Cortex of kidney (tissue), 1 donor: ENCODE measurements at places on chromosomes 6 and 20.

DNA sequence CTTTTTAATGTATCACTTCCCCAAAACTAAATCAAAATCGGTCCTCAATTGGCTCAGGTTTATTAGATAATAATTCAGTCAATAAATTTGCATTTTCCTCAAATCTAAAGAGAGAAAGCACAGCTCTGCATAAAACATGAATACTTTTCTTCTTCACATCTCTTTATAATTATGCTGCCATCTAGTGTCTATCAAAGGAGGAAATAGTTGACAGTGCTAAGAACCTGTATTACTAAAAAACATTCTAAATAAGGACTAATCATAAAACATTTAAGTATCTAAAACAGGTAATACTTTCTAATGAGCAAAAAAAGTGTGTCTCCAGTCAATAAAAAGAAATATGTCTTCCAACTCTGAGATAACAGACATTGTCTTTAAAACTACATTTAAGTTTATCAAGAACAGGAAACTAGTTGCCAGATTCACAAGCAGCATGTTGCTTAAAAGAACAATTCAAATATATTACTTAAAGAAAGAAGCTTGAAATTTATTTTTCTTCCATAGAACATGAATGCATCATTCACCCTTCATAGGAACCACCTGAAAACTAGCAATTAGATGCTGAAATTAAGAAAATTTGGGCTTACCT, 56.5 kb upstream of the DST start:
- DNase-seq, result no peak

- no peak for DNase-seq
Measured at GRCh38 chr6:112018619-112019416, 35.1 kb upstream of the CCN6 start.

DNA sequence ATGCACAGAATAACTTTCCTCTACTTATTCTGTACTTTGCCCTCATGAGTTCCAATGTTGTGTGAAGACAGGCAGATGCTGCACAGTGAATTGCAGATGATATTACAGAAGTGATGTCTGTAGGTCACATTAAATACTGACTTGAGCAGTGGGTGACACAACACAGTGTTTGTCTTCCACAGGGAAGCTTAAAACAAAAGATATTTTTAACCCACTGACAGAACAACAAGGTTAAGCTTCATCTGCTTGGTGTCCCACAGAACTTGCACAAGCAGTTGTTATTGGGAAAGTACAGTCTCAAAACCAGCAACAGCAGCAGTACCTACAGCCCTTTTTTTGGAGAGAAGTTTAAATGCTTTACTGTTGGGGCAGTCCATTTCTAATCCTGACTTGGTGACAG, 10.5 kb downstream of the SUMO4 start:
- DNase-seq, result no peak

DNA sequence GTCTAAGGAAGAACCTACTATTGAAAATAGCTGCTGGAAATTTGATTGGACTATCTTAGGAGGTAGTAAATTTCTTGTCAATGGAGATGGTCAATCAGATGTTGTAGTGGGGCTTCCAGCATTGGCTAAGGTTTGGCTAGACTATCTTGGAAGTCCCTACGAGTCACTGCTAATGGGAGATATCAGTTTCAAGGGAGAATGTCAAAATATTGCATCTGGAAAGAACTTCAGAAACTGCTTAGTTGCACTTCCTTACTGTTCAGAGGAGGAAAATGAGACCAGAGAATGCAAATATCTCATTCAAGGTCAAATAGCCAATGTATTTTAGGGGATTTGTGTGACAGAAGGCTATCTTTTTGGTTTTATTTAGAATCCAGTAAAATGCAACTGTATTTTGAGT, 53.5 kb upstream of the CCN2 start:
- no peak for DNase-seq

GRCh38 chr6:154276810-154277628, 79.6 kb downstream of the IPCEF1 start:
- DNase-seq, result no peak

DNA sequence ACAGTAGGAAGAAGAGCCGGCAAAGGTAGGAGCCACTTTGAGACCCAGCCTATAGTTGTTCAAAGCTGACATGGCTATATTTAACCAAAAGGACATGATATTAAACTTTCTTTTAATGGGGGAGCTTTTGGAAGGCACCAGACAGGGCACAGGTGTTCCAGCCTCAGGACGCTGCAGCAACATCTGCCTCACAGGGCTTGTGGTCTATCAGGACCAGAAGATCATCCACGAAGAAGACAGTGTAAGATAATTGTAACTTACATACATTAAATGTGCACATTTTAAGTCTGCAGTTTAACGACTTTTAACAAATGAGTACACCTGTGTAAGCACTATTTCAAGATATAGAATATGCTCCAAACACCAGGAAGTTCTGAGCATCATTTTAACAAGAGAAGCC, 168.2 kb upstream of the PMEPA1 start:
- no peak for DNase-seq

DNA sequence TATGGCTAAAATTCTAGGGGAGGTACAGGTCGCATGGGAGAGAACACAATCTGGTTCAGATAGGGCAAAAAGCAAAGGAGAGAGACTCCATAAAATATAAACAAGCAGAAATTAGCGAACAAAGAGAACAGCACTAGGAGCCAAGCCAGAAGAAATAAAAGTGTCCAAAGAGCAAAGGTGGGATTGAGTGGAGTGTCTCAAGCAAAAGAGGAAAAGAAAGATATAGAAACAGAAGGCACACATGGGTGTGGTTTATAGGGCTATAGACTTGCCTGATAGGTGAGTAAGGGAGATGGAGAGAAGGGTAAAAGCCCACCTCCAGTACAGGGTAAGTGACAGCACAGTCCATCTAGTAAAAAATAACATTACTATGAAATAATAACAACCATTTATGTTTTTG, 36.5 kb upstream of the IRAK1BP1 start:
- no peak for DNase-seq

GRCh38 chr6:167094436-167094819, 28.5 kb upstream of the CCR6 start:
- DNase-seq, result no peak

DNA sequence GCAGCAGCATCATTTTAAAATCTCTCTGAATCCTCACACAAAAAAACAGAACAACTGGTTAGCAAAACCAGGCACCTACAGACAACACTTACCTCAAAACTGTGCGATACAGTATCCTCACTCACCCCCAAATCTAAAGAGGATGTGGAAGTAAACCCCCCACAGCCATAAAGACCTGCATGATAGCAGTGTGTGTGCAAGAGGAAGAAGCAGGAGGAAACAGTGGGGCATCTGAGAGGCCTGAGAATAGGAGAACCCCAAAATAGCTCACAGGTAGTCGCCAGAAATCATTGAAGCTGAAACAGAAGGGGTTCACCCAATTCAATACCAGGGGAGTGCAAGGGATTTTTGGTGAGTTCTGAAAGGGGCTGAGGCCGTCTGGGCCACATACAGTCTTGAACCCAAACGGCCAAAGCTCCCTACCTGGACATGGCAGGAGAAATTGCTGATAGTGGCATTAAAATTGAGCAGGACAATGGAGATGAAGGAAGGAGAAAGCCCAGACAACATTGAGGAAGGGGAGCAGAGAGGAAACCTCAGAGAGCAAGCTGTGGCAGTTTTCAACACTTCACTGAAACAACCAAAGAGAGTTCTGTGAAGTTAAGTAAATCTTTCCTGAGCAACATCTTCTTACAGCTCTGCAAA, 129.7 kb downstream of the FIG4 start:
- DNase-seq, result no peak

DNA sequence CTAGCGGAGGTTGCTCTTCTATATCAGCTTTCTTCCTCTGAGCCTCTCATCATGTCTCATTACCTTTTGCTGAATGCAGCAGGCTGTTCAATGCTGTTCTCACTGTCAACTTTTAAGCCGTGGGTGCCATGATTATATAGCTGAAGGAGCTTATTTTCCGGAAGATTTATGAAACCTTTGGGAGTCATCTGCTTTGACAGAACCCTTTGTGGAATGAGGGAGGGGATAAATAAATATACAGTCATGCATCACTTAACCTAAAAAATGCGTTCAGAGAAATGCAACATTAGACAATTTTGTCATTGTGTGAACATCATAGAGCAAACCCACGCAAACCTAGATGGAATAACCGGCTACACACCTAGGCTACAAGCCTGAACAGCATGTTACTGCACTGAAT, 102.2 kb upstream of the AKAP12 start:
- no peak for DNase-seq

- DNase-seq, result no peak
Measured at GRCh38 chr20:4280731-4281130, 265.4 kb upstream of the RNF24 start.

- DNase-seq, result no peak
Measured at GRCh38 chr6:34248198-34248726, 544 bp downstream of the SMIM29 start.

GRCh38 chr6:29739882-29740261, 16.6 kb downstream of the HLA-F start:
- DNase-seq, result no peak

- no peak for DNase-seq
Measured at GRCh38 chr6:120211955-120212792, 862.6 kb upstream of the MAN1A1 start.

GRCh38 chr6:72094506-72094905, 208.2 kb downstream of the RIMS1 start:
- no peak for DNase-seq

DNA sequence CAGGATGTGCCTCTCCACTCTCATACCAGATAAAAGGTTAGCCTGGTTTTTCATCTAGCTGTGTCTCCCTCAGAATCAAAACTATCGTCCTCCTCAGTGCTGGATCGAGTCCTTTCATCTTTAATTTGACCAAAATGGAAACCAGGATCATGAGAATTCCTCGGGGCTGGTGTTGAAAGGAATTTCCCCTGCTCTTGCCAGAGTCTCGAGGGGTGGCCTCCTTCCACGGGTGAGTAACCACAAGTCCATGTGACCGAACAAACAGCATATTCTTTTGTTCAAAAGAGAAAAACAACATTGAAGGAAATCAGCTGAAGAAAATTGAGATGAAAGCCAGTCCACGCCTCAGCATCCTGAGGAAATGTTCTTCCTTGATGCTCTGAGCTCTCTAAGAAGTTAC, 165.9 kb upstream of the CDYL start:
- no peak for DNase-seq

DNA sequence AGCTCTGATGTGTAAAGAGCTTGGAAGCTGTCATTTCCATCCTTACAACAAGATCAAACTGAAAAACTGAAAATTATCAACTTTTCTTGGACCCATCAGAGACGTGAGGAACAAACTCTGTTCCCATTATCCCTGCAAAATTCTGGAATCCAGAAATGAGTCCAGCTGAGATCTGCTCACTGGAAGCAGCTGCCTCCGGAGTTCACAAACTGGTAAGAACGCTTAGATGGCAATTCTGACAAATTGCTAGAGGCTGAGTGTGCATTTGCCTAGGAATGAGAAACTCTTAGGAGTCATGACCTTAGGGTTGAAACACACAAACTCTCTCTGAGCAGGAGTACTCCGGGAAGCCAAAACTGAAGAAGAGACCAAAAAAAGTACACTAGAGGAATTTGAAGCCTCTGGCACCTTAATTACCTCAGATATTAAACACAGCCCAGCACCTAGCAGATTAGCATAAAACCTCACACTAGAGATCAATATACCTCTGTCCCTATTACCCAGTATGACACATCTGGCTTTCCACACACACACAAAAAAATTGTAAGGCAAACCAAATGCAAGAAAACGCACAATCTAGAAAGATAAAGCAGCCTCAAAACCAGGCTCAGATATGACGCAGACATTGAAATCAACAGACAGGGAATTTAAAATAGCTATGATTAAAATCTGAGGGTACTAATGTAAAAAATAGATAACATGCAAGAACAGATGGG, 233.5 kb upstream of the SGK1 start:
- DNase-seq, result no peak

- DNase-seq, result no peak
Measured at GRCh38 chr6:12009876-12010634, 2.1 kb upstream of the HIVEP1 start.

- no peak for DNase-seq
Measured at GRCh38 chr6:140063021-140063399, 688.6 kb upstream of the CITED2 start.

- no peak for DNase-seq
Measured at GRCh38 chr6:52667572-52667971, 3.3 kb upstream of the TMEM14A start.

DNA sequence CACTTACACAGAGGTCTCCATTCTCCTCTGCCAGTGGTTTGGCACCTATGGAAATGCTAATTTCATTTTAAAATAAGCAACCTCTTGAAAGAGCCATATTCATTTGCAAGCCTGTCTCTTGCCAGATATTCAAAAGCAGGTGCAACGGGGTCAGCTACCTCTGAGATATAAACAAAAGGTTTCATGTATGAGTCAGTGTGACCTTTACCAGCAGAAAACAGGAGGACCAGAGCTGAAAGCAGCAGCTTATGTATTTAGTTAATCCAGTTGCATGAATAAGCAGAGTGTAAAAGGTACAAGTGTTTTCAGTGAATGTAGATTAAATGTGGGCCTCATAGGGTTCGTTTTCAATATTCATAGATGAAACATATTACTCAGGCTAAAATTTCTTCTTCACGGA, 56.0 kb downstream of the TENT5A start:
- no peak for DNase-seq

- no peak for DNase-seq
Measured at GRCh38 chr6:79011940-79012339, 66.1 kb downstream of the PHIP start.

DNA sequence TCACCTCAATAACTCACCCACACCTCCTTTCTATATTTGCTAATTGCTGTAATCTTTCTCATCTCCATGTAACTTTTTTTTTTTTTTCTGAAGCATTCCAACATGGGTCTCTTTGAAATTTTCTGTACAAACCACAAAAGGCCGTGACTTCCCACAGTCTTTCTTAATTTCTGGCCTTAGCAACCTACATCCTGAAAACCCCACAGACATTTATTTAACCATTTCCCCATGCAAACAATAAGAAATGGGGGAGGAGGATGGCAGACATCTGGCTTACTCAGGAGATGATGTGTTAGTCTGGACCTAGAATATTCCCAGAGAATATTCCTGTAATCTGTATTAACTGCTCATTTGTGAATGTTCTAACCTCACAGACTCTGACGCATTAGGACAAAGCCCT, 57.6 kb downstream of the MEP1A start:
- no peak for DNase-seq

- no peak for DNase-seq
Measured at GRCh38 chr6:30463651-30464618, 25.4 kb upstream of the HLA-E start.

- no peak for DNase-seq
Measured at GRCh38 chr6:39056681-39057080, 8.1 kb downstream of the GLP1R start.

DNA sequence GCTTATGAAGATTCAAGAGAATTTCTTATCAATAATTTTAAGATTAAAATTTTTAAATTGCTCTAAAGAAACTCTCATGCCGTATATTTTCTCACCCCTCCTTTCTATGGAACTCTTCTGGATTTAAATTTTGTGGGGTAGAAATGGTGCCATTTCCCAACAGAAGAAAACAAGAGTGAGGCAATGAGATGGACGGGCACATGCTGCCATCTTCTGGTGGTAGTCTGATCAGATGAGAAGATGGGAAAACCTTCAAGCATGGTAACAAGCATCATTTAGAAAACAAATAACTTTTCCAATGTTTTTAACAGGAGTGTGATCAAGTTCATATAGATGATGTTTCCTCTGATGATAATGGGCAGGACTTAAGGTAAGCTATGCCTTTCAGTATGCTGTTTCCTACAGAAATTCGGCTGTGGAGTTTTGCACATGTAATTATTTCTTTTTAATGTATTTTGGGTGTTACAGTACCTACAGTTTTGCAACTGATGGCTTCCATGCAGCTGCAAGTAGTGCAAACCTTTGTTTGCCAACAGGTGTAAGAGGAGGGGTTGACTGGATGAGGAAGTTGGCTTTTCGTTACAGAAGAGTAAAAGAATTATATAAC, 271.4 kb downstream of the EYA4 start:
- no peak for DNase-seq
